Naive thymus-derived CD4-positive, alpha-beta T cell (primary cell): ENCODE measurements at places on chromosomes 11 and 22. TPM values are rescaled to one million over a fixed set of nuclear protein-coding genes. Genes with fewer than 3 reads are reported as not detected.

Gene ESAM
- total RNA-seq: 3.4 TPM

GRCh38 chr11:73945396-73945795 is 5.4 kb upstream of the DNAJB13 start:
- no peak overlapping the region for H3K27ac ChIP-seq
- no peak for DNase-seq
- H3K27me3 ChIP-seq: no peaks in the 10 kb centered on the region

DNA sequence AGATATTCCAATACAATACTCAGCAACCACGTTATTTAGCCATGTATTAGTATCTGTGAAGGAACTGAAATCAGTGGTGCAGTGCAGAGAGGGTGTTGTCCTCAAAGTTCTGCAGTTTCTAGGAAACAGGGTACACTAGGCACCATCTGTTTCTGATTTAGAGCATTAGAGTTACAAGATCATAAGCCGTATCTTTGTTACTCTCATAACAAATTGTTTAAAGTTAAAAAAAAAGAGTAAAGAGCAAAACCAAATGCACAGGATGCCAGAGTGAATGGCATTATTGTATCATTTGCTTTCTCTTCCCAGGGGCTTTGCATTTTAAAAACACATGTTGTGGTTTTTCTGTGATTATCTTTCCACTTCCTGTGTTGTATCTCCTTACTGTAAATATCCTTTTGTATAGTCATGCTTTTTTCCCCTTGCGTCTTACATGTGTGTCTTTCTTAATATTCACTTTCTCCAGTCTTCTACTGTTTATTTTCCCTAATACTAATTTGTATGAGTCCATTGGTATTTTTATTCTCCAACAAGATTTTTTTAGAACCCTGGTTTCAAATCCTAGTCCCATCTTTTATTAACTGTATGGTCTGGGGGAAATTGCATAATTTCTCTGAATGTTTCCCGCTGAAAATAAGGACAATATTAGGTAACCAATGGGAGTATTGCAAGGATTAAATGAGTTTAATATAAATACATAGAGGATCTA is 15.2 kb upstream of the NUP160 start:
- DNase-seq: no peak
- H3K27ac ChIP-seq: peak overlapping the region; percentile 40
- H3K4me3 ChIP-seq: no peak overlapping the region
- H3K27me3 ChIP-seq: no peaks in the 10 kb centered on the region

GRCh38 chr11:78684377-78684776 is 109.7 kb upstream of the NARS2 start:
- no peaks in the 10 kb centered on the region for H3K4me1 ChIP-seq
- no peaks in the 10 kb centered on the region for H3K27me3 ChIP-seq
- no peaks in the 10 kb centered on the region for H3K36me3 ChIP-seq

- DNase-seq: no peak
- H3K27ac ChIP-seq: no peak overlapping the region
- no peaks in the 10 kb centered on the region for H3K27me3 ChIP-seq
- no peak overlapping the region for H3K4me3 ChIP-seq
Observed at GRCh38 chr11:71499125-71499524, 27.9 kb upstream of the KRTAP5-7 start.
